ENCODE measurements at places on chromosomes 5 and 9.

- no peak for DNase-seq
These were observed 5.0 kb downstream of the PPARGC1B start for GRCh38 chr5:149735066-149735465.

DNA sequence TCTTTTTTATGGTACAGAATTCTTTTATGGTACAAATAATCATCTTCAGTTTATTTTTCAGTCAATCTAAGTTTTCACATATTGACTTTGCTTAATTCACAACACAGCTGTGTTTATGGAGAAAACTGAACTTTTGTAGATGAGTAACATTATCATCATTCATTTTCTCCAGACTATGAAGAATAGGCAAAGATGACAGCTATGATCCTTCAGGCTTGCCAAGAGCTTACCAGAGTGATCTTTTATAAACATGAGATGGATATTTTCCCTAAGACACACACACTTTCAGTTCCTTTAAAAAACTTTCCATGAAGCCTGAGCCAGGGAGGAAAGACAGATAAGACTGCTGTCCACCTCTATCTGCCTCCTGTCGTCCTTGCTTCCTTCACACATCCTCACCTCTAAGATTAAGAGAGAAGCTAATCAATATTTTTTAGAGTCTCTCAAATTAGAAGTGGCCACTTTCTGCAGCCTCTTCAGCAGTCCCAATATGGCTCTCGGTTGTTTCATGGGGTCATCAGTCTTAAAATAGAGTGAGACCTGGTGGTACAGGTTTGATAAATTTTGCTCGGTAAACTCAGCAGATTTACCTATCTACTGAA, 108.1 kb upstream of the SLC27A6 start:
- DNase-seq = no peak

- no peak for DNase-seq
These were observed at the start of gene TAL2 for GRCh38 chr9:105662184-105663104. TAL2 (plus strand) TSS chr9:105662457; CDS start chr9:105662497, 40 bp downstream.

DNA sequence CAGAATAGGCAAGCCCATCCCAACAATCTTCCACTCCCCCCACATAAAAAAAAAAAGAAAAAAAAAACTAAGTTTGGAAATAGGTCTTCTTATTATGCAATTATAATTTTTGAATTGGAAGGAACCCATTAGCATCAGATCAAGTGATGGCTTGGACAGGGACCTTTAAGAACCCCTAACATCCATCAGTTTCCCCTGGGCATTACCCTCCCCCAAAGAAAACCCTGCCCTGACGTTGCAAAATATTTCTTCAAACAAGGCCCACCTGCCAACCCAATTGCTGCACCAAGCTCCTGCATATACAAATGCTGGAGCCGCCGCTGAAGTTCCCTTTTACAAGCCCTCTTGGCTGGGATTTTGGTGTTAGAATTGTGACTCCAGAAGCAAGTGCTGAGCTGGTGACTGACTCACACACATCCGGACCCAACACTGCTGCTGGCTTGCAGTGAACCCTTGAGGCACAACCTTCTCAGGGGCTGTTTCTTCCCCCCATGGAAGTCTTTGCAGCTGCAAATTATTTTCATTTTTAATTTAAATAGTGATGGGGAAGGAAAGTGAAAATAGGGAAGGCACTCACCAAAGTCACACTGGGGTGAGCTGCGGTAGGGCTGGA, 56.1 kb upstream of the AFAP1L1 start:
- no peak for DNase-seq

DNA sequence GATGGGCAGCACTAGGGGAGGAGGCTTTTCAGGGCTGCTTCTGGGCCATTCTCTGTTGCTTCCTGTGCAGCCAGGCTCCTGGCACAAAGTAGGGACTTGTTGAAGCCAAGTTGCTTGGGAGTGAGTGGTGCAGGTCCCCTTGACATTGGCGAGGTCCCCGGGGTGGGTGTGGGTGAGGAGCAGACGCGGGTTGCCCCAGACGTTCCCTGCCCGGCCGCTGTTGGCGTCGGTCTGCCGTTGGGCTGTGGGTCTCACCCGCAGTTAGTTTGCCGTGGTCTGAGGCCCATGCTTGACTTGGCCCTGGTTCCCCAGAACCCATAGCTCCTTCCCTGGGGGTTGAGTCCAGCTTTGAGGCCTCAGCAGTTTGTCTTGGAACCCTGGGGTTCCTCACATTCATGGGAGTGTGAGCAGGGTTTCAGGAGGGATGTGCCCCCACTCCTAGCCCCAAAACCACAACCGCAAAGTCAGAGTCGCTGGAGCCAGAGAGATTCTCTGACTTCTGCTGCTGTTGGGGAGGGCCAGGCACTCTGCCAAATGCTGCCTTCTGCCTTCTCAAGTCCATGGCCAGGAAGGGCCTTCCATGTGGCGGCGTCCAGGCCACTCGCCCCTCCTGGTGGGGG, 77.5 kb downstream of the RXRA start:
- peak; percentile 12 for DNase-seq

DNA sequence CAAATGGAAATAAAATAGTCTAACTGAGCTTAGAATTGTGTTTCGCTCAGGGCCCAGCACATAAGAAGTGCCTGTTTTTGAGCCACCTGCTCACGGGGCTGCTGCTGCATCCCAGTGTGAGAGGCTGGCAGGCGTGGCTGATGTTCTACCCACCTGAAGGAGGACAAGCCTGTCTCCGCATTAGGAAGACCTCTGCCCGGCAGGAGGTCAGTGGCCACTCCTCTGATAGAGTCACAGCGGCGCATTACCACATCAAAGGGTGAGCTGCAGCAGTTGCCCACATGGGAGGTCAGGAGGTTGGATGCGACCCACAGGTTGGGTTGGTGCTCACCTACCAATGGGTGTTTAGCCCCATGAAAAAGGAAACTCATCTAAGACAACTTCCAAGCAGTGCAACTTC, 3.7 kb upstream of the SLC6A7 start:
- DNase-seq = no peak

- no peak for DNase-seq
These were observed 151.2 kb upstream of the CD180 start for GRCh38 chr5:67347821-67348220.

DNA sequence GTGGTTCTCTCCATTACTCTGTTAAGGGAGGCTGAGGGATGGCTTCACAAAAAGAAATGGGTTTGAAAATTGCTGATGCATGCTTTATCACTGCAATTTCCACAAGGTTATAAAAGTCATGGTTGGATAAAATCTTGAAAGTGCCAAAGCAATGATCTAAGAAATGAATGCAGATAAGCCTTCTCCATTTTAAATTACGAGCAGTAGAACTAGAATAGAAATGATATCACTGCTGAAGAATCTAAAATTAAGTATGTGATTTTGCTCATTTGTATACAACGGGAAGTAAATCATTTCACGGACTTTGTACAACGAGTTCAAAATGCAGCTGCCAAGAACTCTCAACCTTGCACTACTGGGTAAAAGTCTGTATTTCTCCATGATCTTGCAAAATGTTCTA, 299.0 kb downstream of the PRELID2 start:
- DNase-seq = no peak

DNA sequence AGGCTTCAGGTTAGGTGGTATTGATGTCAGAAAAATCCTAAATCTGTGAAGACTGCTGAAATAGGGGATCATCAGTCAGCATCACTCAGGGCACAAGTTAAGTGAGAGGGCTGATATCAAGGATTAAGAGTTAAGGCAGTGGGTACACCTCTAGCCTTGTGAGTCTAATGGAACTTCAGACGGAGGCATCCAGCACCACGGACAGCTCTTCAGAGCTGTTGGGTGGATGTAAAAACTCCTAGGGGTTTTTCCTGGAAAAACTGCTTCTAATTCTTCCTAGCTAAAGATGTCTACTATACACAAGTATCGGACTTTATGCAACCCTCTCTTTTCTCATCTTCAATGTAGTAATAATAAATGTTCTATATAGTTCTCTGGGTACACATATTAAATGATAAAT, 165.9 kb downstream of the SH3GL2 start:
- no peak for DNase-seq

Measured in activated T-cell treated with anti-CD3 and anti-CD28 coated beads for 4 hours (primary cell).